AG09309 (cell line): ENCODE measurements at places on chromosomes 3 and 15.

- DNase-seq: peak; percentile 92
Measured at GRCh38 chr15:39188930-39189329, 391.9 kb upstream of the THBS1 start.

- no peak for DNase-seq
Measured at GRCh38 chr3:77539677-77540076, 499.8 kb downstream of the ROBO2 start.

DNA sequence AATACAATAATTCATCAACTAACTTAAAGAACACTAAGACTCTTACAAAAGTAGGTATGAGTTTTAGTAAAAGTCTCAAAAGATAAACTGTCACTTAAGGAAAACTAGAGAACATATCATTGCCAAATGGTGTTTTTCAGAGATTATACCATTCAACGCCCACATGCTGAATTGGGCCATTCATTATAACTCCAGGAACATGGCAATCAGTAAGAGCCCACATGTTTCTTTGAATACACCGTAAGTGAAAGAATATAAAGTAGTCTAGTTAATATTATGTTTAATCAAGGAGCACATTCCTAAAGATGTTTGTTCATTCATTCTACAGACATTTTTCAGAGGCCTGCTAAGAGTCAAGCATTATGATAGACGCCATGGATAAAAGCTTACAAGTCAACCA is 22.9 kb downstream of the B3GNT5 start:
- DNase-seq: no peak

DNA sequence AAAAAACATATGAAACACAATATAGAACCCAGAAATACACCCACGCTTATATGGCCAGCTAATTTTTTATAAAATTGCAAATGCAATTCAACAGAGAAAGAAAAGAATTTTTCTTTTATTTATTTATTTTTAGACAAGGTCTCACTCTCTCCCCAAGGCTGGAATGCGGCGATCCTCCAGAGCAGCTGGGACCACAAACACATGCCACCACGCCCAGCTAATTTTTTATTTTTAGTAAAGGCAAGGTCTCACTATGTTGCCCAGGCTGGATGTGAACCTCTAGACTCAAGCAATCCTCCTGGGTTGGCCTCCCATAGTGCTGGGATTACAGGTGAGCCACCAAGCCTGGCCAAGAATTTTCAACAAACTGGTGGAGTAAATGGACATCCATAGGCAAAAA is 117.9 kb downstream of the SCAPER start:
- DNase-seq: no peak

DNA sequence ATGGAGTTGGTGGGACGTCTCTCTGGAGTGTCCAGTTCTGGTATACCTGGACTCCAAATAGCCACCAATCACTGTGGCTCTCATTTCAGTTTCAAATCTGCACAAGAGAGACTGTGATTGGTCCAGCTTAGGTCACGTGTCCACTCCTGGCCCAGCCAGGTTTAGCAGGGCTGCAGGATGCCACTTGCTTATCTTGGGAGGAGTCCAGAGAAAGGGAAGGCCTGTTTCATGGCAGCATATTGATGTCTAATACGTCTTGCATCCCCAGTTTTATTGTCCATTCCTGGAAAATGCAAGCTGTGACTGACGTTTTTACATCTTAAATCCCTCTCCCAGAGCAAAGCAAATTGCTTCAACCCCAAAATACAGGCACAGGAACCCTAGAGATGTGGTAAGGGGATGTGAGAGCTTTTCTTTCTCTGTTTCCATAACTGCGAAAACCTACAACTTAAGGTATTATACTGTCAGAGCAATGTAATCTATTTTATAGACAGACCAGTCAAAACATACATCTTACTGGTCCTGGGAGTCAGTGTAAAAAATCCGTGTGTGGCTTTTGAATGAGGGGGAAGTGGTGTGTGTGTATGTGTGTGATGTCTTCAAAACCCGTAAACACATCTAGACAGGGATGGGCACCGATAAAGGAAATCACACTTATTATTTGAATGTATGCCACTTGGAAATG is 274.4 kb downstream of the TLE3 start:
- DNase-seq: no peak

- no peak for DNase-seq
Measured at GRCh38 chr15:74422652-74423430, 10.9 kb downstream of the SEMA7A start.

DNA sequence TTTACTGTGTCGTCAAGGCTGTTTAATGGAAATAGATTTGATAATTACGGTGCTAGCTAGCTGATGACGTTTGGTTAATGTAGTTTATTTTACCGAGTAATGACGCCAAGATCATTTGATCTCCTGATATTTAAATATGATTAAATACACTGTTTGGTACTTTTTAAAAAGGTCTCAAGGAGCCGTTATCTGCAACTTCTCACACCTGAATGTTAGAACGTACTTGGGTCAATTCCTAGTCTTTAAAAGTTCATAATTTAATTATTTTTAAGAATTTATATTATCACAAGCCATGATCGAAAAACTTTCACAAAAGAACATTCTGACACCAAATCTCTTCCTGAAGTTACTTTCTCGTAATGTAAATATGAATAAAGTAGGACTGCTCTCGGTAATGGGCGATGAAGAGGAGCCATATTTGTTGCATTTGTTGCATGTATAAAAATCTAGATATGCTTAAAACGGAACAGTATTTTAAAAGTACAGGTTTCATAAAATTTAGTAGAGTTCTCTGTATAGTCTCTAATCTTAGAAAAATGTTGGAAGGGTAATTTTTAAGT is 16.2 kb upstream of the CHD2 start:
- DNase-seq: no peak

DNA sequence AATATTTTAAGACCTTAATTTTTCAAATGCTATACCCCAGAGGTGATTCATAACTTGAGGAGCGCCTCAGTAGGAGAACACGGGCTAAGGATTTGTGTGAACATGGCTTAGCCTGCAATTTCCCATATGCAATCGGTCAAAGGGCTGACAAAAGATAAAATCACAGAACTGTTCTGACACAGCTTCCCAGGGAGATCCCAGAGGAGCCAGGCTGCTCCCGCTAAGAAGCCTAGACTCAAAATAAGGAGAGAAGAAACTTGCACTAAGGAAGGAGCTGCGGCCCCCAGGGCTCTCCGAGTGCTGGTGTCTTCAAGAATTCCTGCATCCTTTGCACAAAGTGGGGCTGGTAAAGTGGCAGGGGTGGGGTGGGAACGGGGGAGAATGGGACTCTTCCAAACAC is 106.3 kb upstream of the DLG1 start:
- no peak for DNase-seq
